ENCODE measurements at places on chromosomes 5 and 9.

DNA sequence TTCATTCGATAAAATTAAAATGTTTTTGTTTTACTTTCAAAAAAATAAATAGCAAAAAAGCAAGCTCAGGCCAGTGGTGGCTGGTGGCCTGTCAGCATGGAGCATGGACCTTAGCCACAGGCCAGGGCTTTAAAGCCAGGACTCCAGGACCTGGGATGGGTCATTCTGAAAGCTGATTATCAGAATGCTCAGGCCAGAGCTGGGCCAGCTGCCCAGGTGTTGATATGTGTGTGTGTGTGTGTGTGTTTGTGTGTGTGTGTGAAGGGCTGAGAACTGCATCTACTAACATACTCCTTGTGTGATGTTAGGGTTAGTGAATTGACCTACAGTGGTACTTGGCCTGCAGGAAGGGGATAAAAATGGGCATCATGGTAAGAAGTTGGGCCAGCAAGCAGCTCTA is 21.5 kb downstream of the PALM2AKAP2 start:
- no peak for DNase-seq

DNA sequence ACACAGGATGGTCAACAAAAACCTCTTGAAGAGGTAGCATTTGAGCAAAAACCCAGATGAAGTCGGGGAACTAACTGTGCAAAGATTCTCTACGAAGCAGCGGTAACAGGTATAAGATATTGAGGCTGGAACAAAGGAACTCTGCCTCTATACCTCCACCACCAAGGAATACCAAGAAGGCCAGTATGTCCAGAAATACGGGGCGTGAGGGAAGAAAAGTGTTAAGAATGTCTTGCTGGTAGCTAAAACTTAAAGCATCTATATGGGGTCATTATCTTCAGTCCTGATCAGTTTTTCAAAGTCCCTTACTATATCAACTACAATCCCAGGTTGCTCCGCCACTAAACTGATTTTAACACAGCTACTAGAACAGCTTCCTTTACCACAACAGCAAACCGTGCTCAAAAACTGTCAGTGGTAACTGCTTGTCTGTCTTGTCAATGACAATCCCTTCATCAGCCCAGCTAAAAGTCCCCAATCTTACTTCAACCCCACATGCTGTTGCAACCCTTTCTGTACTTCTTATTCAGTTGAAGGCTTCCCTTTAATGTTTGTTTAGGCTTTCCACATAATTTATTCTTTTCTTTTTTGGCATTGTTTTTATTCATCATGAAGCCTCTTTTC is 9.4 kb downstream of the PAM start:
- no peak for DNase-seq

GRCh38 chr9:136283291-136284235 is 20.3 kb downstream of the CCDC187 start:
- peak; percentile 45 for DNase-seq

GRCh38 chr5:43193181-43193893 is 1.3 kb downstream of the NIM1K start:
- no peak for DNase-seq

DNA sequence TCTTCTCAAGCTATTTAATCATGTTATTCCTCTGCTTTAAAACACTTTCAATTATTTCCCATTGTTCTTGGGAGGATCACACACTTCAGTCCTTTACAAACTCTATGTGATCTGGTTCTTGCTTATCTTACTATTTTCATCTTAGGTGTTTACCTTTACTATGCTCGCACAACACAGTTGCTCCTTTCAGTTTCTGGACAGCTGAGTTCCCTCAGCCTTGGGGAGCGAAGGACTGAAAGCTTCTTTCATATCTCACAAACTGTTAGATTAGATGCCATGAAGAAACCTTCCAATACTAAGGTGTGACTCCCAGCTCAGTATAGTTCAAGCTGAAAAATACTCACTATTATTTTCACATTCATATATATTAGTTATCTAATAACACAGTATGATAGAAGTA is 117.9 kb downstream of the CDC42SE2 start:
- no peak for DNase-seq

DNA sequence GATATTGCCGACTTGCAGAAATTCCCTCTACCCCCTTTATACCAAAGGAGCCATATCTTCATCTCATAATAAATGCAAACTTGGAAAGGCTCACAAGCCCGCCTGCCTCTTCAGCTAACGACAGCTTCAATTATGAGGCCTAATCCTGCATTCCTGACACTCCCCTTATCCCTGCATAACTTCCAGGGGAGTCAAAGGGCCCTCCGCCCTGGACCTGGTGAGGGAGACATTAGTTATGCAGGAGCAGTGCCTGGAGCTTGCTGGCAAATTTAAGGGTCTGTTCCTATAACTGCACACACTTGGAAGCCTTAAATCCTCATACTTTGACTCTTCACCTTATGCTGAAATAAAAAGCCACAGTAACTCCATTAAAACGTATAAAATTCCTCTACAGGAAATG is 617.9 kb downstream of the BNC2 start:
- DNase-seq: no peak

GRCh38 chr5:143449772-143450171 is 46.3 kb upstream of the NR3C1 start:
- DNase-seq: no peak

- DNase-seq: no peak
These were observed 146.9 kb upstream of the DMRT1 start for GRCh38 chr9:694403-695154.

DNA sequence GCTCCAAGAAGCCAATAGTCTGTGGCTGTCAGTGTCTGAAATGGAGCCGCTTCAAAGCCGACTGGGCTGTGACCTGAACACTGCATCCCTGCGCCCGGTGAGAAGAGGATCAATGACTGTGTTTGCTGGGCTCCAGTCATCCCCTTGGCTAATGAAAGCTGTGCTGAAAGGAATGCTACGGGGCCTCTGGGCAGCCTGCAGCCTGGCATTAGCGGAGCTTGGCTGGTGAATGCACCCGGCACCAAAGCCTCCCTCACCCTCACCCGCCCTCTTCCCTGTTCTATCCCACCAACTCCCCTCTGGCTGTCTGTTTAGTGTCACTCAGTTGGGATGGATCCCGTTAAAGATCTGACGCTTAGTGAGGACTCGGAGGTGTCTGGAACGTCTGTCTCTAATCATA is 355.3 kb downstream of the BNC2 start:
- no peak for DNase-seq

DNA sequence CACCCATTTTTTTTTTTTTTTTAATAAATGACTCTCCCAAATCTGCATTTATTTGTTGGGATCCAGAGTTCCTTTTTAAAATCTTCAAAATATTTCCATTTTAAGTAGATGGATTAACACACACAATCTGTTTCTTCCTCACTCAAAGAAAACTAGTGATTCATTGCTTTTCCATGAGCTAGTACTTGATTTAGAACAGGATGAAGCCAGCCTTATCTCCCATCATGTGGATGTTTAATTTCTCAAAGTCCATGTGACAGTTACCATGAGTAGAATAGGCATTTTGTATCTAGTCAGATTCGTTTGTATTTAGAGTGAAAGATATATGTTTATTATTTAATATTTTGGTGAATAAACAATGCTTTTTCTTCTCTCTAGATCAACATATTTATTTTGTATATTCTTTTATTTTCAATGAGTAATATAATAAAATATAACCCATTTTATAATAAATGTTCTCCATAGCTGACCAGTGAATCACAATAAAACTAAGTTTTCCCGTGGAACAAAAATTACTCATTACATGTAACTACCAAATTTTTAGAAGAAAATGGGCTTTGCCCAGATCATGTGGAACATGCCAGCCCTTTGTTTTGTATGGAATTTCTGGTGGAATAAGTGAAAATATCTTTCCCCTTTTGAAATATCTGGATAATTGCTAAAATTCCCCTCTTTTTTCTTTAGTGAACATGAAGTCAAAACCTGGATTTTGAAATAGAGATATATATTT is 54.9 kb upstream of the RPS23 start:
- no peak for DNase-seq

GRCh38 chr5:104266161-104266560 is 703.6 kb upstream of the NUDT12 start:
- no peak for DNase-seq

GRCh38 chr5:158809310-158809850 is 290.3 kb downstream of the EBF1 start:
- DNase-seq: no peak

GRCh38 chr5:54159153-54159892 is 151.1 kb downstream of the ARL15 start:
- no peak for DNase-seq

DNA sequence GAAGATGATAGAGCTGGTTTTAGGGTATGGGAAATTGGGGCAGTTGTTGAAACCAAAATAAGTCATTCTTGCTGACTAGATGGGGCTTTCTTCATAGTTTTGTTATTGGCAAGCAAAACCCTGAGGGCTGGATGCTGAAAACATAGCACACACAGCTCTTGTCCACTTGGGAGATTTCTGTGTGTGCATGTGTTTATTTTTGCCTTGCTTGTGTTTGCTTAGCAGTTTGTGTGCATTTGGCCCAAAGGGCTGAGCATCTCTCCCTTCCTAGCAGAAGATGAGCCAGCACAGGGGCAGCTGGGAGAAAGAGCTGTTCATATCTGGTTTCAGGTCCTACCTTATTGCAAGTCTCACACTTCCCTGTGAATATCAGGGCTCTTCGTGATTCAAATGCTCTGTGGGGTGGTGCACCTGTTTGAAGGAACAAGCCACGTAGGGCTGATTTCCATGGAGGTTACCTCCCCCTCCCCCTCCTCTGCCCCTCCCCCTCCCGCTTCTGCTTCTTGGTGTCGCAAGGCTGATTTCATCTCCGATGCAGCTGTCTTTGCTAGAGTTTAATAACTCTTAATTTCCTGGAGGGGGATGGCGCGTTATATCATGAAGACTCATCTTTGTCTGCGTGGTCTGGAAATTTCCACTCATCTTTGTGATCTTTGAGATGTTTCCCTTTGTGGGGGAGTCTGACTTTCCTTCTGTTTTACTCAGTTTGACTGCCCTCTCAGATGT is 296.5 kb downstream of the ARHGAP26 start:
- DNase-seq: no peak

GRCh38 chr5:122656160-122656559 is 118.7 kb upstream of the SNX2 start:
- DNase-seq: no peak

DNA sequence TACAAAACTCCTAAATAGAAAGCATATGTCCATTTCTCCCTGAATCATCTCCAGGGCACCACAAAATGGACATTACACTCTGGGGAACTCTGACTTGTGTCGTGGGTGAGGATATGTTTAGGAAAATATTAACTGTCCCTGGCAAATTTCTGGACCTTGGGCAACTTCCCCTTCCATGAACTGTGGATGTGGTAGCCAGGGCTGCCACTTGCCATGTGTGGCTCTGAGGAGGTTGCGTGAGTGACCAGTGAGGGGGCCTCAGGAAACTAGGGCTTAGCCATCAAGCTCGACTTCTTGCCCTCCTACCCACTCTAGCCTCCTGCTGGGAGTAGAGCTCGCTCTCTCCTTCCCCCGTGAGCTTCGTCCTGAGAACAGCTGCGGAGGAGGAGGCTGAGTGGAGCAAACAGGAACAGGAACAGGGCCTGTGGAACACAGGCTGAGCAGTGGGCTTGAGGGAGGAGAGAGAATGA is 13.8 kb upstream of the STC2 start:
- no peak for DNase-seq

- no peak for DNase-seq
These were observed 547.2 kb downstream of the LRRC70 start for GRCh38 chr5:63125862-63126261.

DNA sequence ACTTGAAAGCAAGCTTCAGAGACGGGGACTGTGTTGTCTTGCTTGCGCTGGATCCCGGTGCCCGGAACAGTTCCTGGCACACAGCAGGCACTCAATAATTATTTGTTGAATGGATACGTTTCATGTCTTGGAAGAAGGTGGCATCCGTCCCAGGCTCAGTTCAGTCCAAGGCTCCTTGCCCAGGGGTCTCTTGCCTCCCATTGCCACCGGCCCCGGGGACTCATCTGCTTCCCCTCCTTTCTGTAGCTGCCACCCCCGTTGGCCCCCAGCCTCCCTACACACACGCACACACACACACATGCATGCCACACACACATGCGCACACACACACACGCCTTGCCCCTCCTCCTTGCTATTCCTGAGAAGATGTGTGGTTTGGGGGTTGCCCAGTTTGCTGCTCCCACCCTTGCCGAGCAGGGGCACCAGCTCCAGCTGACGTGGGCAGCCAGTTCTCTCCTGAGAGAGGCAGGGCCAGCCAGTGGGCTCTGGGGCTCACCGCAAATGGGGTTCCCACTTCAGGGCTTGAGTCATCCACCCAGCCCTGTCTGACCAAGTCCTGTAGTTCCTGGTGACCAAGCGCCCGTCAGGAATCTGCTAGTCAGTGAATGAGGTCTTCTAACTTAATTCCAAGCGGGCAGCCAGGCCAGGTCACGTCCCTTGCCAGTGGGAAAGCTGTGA is 41.8 kb downstream of the HK3 start:
- no peak for DNase-seq

GRCh38 chr5:159444441-159445082 is 114.3 kb upstream of the IL12B start:
- DNase-seq: no peak

- DNase-seq: no peak
These were observed at the start of gene NR2F1-AS1 for GRCh38 chr5:93580927-93581445. Gene NR2F1-AS1, minus strand, starts transcription at chr5:93581219.

GRCh38 chr5:134547999-134548658 is 22.7 kb downstream of the JADE2 start:
- DNase-seq: no peak

GRCh38 chr5:34803974-34804732 is 34.8 kb upstream of the TTC23L start:
- no peak for DNase-seq

DNA sequence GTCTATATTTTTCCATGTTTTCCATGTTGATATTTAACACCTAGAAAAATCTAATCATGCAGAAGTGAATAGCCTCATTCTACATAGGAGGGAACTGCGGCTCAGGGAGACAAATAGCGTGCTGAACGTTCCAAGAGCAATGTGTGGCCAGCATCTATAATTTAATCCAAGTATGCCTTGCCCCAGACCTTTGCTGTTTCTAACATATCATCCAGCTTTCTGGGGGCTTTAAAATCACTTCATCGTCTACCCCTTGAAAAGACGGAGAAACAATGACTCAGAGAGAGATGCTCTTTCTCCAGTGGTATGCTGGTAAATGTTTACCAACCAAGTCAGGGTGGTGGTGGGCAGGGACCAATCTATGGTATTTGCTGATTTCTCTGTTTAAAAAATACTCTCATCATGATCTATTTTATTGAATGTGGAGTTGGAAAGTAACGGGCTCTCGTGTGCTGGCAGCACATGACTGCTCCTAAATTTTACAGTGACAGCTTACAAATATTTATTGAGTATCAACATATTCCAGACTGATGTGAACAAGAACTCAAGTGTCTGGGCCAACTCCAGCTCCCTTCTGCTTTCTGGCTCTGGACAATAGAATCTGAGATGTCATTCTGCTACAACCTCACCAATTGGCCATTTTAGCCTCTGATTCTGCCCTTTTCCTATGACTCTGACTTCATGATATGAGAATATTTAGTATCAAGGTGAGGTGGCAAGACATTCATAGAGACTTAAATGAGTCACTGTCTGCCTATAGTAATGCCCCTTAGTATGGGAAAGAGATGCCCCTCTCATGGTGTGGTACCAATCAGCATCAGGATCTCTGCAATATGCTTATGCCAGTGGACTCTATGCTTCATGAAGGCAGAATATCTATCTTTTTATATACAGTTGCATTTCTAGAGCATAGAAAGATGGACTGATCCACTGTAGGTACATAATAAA is 407.4 kb upstream of the TNC start:
- no peak for DNase-seq

Measured in activated CD4-positive, CD25-positive, alpha-beta regulatory T cell treated with anti-CD3 and anti-CD28 coated beads, Interleukin-2, amount 50 U/mL, for 16 hours (primary cell).